ENCODE measurements at places on chromosomes 16 and 17. TPM values are rescaled to one million over a fixed set of nuclear protein-coding genes. Genes with fewer than 3 reads are reported as not detected.

Gene DYNLL2
- total RNA-seq, result 69.3 TPM

Gene ACSM2A
- total RNA-seq, result not detected

DNA sequence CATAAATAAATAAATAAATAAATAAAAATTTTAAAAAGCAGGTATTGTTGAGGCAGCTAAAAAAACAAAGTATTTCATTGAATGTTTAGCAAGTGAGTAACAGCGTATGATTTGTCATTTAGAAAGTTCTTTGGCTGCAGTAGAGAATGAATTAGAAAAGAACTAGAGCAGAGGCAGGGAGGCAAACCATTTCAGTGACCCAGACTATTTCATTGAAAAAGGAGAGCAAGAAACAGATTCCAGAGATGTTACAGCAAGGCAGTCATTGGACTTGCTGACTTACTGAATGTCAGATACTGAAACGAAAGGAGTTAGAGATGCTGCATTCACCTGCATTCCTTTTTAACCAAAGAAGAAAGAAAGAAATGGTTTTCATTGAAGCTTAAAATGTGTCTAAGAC is 105.5 kb upstream of the HLF start:
- no peaks in the 10 kb centered on the region for H3K4me1 ChIP-seq
- H3K36me3 ChIP-seq, result no peaks in the 10 kb centered on the region
- H3K27me3 ChIP-seq, result no peaks in the 10 kb centered on the region

- peak overlapping the region; percentile 88 for H3K4me3 ChIP-seq
- DNase-seq, result peak; percentile 61
- H3K36me3 ChIP-seq, result peaks cover 20% of the 10 kb centered on the region
- no peaks in the 10 kb centered on the region for H3K27me3 ChIP-seq
Observed at GRCh38 chr16:30535106-30535776, 583 bp upstream of the ZNF747 start.

GRCh38 chr16:12800817-12801216 is 2.9 kb downstream of the CPPED1 start:
- no peaks in the 10 kb centered on the region for H3K4me1 ChIP-seq
- no peaks in the 10 kb centered on the region for H3K27me3 ChIP-seq
- no peak overlapping the region for H3K27ac ChIP-seq
- no peak for DNase-seq
- H3K36me3 ChIP-seq, result no peaks in the 10 kb centered on the region

GRCh38 chr17:73058022-73058421 is 34.5 kb downstream of the SLC39A11 start:
- H3K4me1 ChIP-seq, result no peaks in the 10 kb centered on the region
- no peak overlapping the region for H3K4me3 ChIP-seq
- DNase-seq, result no peak
- H3K27ac ChIP-seq, result no peak overlapping the region
- H3K36me3 ChIP-seq, result no peaks in the 10 kb centered on the region

- no peak overlapping the region for H3K27ac ChIP-seq
- no peaks in the 10 kb centered on the region for H3K4me1 ChIP-seq
- no peaks in the 10 kb centered on the region for H3K27me3 ChIP-seq
- no peaks in the 10 kb centered on the region for H3K36me3 ChIP-seq
- no peak for DNase-seq
- H3K4me3 ChIP-seq, result no peak overlapping the region
Observed at GRCh38 chr16:35181422-35182030, 1722.1 kb downstream of the TP53TG3F start.

All from endodermal cell (in vitro differentiated cells).